T-cell (primary cell): ENCODE measurements at places on chromosomes 1 and 21.

GRCh38 chr1:161164901-161165610 lies 1.2 kb upstream of the PPOX start:
- DNase-seq: no peak

DNA sequence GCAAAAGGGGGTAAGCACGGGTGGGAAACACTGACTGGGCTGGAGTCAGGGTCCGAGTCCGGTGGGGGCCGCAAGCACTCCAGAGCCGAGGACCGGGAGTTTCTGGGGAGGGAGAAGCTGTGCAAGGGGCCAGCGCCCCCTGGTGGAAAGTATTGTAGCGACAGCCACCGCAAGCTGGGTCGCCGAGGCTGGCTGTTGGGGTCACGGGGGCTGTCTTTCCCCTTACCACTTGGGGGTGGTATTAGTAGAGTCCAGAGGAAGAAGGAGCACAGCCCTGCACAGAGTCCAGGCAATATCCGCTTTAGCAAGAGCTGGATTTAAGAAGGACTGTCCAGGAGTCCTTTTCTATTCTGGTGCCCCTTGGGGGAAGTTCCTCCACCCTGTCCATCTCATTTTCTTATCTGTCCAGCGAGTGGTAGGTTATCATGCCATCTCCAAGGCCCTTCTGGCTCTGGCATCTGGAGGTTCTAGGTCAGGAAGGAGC lies 17.9 kb upstream of the ETV3 start:
- DNase-seq: peak; percentile 42

- DNase-seq: no peak
Observed at GRCh38 chr1:94553323-94553730, 11.8 kb upstream of the F3 start.

DNA sequence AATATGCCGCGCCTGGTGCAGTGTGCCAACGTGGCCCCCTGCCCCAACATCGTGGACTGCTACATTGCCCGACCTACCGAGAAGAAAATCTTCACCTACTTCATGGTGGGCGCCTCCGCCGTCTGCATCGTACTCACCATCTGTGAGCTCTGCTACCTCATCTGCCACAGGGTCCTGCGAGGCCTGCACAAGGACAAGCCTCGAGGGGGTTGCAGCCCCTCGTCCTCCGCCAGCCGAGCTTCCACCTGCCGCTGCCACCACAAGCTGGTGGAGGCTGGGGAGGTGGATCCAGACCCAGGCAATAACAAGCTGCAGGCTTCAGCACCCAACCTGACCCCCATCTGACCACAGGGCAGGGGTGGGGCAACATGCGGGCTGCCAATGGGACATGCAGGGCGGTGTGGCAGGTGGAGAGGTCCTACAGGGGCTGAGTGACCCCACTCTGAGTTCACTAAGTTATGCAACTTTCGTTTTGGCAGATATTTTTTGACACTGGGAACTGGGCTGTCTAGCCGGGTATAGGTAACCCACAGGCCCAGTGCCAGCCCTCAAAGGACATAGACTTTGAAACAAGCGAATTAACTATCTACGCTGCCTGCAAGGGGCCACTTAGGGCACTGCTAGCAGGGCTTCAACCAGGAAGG lies 4.3 kb downstream of the GJB3 start:
- DNase-seq: no peak

- DNase-seq: no peak
Observed at GRCh38 chr1:237903961-237904360, 13.2 kb upstream of the ZP4 start.

DNA sequence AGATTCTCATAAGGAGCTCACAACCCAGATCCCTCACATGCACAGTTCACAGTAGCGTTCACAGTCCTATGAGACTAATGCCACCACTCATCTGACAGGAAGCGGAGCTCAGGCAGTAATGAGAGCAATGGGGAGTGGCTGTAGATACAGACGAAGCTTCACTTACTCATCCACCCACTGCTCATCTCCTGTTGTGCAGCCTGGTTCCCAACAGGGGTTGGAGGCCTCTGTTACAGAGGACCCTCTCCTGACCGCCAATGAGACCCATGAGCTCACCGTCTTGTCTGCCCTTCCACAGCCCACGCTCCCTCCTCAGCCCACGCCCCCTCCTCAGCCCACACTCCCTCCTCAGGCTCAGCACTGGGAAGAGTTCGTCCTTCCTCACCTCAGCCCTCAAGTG lies 39.6 kb downstream of the RSPH1 start:
- DNase-seq: peak; percentile 26

- no peak for DNase-seq
Observed at GRCh38 chr21:27265492-27265891, 298.6 kb upstream of the ADAMTS5 start.

- DNase-seq: no peak
Observed at GRCh38 chr1:234841710-234842231, 231.8 kb upstream of the IRF2BP2 start.

DNA sequence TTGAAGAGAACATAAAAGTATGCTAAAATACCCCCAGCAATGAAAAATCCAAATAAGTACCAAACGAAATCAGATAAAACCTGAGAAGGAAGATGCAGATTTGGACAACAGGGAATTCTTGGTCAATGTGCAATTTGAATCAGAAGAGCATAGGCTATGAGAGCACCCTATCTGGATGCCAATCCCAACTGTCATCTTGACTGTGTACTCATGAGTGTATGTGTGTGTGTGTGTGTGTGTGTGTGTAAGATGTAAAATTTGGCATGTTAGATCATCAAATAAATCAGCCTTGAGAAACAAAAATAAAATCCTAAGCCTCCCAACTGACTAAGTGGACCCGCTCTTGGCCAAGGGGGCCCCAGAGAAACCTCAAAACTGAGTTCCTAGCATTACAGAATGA lies 18.0 kb upstream of the SPRR2G start:
- no peak for DNase-seq

DNA sequence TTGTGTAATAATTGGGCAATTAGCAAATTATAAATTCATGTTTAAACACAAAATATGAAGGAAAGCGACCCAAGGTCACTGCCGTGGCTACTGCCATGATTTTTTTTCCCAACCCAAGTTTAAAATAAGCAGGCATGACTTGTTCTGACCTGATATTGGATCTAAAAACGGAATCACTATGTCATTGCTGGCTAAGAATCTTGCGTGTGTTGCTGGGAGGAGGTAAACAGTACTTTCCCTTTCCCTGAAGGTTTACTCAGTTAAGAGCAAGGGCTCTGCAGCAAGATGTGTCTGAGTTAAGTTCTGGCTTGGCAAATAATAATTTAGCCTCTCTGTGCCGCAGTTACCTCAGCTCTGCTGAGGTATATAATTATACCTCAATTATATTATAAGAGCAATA lies 125.7 kb upstream of the L1TD1 start:
- no peak for DNase-seq

DNA sequence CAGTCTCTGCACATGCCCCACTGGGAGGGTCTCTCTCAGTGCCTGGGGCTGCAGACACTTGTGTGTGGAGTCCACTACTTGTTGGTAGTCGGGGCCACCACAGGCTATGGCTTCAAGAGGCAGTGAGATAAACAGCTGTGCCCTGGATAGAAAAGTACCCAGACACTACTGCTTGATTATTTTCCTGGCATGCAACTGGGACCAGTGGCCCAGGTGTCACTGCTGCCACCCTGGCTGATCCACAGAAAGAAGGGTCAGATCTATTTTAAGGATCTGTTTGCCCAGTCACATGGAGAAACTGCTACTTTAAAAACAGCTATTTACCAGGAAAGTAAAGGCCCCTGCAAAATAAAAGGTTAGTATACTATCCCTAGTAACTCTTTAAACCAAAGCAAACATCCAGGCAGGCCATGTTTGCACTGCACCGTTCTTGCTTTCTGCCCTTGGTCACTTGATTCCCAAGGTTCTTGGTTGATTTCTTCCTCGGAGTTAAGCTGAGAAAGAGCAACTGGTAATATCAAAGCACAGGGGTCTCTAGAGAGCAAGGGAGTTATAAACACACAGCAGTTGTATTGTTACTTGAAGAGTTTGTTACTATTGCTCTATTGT lies 99.9 kb downstream of the GLUL start:
- no peak for DNase-seq

DNA sequence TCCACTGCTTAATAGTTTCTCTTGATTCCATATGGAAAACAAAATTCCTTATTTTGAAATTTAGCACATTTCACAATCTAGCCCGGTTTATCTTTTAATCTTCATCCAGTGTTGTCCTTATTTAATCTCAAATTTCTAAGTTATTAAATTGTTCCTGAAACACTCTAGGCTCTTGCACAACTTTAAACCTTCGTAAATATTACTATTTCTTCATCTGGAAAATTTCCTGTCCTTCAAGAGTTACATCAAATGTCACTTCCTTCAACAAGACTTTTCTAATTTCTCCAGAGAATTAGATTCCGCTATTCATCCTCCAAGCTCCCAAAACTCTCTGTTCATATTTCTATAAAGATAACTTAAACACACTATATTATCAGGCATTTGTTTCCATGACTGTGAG lies 6.5 kb downstream of the FMO5 start:
- no peak for DNase-seq

GRCh38 chr1:95169548-95169947 lies 52.4 kb downstream of the TLCD4 start:
- DNase-seq: no peak

- DNase-seq: no peak
Observed at GRCh38 chr1:40927781-40928180, 51.7 kb upstream of the CTPS1 start.

DNA sequence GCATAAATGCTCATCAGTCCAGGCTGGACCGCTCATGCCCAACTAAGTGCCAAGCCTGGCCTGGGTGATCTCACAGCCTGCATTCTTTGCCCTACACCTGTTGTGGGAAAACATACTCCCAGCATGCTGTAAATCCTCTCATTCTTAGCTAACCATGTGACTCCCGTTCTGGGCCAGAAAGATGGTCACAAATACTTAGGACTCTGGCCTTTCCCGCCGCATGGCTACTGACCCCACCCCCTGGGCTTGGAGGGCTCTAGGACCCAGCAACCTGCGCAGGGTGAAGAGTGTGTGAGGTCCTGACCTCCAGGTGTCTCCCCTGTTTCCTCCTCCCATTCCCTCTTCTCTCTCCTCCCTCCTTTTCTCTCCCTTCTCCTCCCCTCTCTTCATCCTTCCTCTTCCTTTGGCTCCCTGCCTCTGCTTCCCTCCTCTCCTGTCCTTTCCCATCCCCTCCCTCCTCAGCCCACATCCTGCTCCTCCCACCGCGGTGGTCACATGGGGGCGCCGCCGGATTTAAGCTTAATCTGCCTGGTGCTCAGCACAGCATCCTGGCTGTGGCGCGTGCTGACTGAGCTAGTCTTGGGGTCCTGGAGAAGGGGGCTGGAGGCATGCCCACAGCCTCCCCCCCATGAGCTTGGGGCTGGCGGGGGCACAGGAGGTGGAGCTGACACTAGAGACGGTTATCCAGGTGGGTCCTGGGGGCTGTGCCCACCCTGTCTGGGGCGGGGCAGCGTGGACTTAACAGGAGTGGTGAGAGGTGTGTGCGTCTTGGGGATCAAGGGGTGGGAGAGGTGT lies at the start of gene CROCC:
Gene CROCC, plus strand, starts transcription at position 541 of the 795 bp plus-strand sequence. Its CDS starts 88 bp downstream, at position 629.
- peak; percentile 33 for DNase-seq

DNA sequence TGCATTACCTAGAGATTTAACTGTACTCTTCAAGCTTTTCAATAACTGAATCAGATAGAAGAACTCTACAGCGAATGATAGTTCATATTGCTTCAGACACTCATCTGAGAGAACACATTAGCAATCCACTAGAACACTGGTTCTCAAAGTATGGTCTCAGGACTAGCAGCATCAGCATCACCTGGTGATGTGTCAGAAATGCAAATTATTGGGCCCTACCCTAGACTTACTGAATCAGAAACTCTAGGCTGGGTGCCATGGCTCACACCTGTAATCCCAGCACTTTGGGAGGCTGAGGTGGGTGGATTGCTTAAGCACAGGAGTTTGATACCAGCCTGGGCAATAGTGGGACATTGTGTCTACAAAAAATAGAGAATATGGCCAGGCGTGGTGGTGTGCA lies 24.9 kb upstream of the GLIS1 start:
- DNase-seq: no peak

- DNase-seq: no peak
Observed at GRCh38 chr21:24759348-24760075, 847.8 kb downstream of the MRPL39 start.

GRCh38 chr21:25859235-25859929 lies 124.6 kb downstream of the GABPA start:
- no peak for DNase-seq

DNA sequence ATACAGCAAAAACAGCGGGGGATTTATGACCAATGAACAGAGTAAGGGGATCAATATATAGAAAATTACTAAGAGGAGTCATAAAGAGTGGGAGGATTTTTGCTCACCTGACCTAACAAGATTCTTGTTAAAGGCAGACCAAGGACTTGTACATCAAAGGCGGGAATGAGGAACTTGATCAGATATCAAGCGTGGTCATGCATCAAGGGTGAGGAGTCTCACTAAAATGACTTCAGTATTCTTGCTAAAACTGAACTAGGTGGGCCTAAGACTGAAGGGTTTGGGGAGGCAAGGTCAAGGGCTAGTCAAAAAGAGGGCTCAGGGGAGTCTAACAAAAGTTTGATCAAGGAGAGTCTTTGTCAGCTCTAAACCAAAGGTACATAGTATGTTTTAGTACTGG lies 2.1 kb downstream of the MOV10 start:
- no peak for DNase-seq

- DNase-seq: no peak
Observed at GRCh38 chr1:245444945-245445344, 290.2 kb downstream of the KIF26B start.

DNA sequence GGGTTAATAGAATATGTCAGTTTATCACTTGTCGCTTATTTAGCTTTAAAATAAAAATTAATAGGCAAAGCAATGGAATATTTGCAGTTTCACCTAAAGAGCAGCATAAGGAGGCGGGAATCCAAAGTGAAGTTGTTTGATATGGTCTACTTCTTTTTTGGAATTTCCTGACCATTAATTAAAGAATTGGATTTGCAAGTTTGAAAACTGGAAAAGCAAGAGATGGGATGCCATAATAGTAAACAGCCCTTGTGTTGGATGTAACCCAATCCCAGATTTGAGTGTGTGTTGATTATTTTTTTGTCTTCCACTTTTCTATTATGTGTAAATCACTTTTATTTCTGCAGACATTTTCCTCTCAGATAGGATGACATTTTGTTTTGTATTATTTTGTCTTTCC lies 98.1 kb downstream of the TGFB2 start:
- no peak for DNase-seq

- DNase-seq: no peak
Observed at GRCh38 chr1:151613282-151613780, 1.5 kb downstream of the SNX27 start.

DNA sequence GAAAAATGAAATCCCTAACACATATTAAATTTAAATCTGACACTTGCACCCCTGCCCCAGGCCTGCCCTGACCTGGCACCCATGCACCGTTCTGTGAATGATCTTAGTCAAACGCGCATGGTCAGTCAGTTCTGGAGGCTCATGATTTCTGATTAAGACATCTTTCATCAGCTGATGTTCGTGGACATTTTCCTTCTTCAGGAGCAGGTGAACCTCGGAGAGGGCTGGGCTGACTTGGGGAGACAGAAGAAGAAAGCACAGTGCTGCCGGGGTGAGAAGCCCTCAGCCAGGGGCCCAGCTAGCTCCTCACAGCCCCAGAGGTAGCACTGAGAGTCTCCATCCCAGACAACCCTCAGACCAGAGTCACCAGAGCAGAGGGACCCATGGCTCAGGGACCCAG lies 134.5 kb upstream of the AJAP1 start:
- DNase-seq: no peak
